ENCODE measurements at places on chromosomes 12 and 14.
A peak's percentile ranks its signal among the peaks of the same experiment; 100 is the strongest.

DNA sequence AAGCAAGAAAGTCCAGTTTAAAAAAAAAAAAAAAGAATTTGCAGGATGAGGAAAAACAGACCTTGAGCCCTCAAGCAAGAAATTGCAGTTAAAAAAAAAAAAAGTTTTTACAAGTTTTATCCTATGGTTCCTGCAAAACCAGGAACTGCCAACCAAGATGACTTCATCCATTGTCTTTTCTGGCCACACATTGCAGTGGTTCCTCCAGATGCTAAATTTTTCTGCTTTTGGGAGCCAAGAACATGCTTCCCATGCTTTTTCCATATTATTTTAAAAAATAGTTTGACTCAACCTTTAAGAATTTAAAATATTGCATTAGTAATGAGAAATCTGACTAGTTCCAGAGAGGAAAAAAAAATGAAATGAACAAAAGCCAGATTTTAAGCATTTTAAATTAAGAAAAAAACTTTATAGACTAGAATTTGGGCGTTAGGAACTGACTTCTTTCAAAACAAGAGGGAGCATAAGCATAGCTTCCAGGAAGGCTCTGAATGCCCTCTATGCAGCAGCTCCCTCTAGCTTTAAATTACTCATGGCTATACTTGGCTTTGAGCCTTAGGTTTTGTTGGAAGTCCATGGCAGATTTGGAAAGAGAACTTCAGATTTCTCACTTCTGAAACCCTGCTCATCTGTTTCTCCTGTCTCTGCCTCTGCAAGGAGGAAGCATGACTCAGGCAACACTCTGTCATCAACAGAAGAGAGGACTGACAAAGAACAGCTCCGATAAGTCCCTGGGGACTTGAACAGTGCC, 124.5 kb downstream of the GPR65 start:
- no peak for DNase-seq

GRCh38 chr12:98296462-98297079, 218.8 kb upstream of the TMPO start:
- no peak for DNase-seq

GRCh38 chr12:53332744-53333143, 3.4 kb downstream of the SP7 start:
- DNase-seq = no peak

DNA sequence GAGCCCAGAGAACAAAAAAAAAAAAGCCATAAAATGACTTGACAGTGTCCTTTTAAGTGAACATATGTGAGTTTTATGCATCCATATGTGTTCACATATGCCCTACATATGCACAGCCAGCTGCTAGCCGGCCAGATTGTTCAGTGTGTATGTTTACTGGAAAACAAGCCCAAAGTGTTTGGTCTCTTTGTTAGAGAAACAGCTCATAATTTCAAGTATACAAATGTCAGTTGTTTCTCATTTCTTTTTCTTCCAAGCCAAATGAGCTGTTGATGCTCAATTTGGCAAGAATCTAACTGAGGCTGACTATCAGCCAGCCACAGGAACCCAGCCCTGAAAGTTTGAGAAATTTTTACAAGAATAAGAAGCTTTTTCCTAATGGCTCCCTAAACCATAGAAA, 60.8 kb upstream of the TSPAN8 start:
- DNase-seq = no peak

GRCh38 chr12:46222636-46223035, 46.2 kb downstream of the SLC38A1 start:
- no peak for DNase-seq

DNA sequence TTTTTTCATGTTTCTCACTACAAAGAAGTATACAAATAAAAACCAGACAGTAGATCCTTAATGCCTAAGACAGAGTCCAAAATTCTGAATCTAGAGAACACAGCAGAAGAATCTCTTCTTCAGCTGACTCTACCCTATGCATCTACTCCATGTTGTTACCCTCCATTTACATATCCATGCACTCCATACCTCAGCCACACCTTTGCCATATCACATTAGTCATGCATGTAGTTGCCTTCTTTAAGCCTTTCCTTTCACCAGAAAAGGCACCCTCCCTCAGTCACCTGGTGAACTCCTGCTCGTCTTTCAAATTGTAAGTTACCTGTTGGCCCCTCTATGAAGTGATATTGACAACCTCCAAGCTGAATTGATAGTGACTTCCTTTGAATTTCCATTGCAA, 271.2 kb upstream of the FAR2 start:
- no peak for DNase-seq

DNA sequence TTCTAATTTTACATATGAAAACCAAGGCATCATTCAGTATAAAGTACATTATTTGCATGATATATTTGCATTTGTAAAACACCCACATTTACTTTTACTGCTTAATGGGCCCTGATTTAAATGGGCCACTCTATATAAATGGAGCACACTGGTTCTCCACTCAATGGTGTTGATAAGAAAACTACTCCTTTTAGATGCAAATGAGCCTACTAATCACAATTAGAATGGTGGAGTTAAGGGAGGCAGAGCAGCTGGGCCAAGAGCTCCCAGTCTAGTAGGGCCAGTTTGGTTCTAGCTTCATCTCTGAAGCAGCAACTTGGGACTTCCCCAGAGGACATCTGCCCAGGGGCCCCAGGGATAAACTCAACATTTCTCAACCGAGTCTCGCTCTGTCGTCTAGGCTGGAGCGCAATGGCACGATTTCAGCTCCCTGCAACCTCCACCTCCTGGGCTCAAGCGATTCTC, 120.7 kb downstream of the FOXN3 start:
- DNase-seq = no peak

GRCh38 chr12:97306147-97306546, 156.5 kb upstream of the RMST start:
- DNase-seq = no peak

DNA sequence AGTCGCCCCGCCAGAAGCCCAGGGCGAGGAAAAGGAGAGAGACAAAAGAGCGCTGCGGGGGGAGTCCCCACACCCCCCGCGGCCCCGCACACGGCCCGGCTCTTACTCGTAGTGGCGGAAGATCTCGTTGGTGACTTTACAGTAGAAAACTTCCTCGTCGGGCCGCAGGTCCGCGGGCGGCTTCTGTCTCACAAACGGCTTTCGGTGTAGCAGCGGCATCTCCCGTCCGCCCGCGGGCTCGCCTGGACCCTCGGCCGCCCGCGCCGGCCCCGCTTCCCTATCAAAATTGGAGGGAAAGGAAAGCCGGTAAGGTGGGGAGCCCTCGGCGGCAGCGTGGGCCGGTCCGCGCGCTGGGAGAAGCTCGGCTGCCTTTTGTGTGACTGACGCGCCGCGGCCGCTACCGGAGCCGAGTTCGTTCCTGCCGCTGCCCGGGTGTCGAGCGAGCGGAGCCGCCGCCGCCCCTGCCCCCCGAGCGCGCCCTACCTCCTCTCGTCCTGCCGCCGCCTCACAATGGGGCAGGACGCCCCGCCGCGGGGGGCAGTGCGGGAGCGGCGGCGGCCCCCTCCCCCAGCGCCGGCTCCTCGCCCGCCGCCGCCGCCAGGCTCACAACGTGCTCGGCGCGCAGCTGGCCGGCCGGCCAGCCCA, 652 bp downstream of the BAZ1A start:
- DNase-seq = peak; percentile 32

GRCh38 chr12:53476769-53477209, 22.5 kb downstream of the MAP3K12 start:
- peak; percentile 69 for DNase-seq

- DNase-seq = no peak
Measured at GRCh38 chr14:105356927-105357326, 41.4 kb upstream of the TEX22 start.

DNA sequence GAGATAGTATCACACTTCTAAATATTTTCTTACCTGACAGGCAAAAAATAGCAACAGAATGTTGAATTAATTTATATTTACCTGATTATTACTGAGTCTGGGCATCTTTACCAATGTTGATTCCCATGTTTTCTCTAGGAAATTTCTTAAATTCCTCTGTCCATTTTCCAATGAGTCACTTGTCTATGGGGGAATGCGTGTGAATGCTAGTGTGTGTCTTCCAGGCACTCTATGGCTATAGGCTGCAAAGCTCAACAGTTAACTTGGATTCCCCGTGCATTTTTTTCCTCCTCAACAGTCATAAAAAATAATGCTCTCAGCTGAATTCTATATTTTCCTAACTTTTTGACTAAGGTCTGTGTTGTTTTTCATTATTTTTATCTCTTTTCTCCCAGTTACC, 1385.8 kb upstream of the FLRT2 start:
- no peak for DNase-seq

GRCh38 chr12:388541-389141, 479 bp downstream of the KDM5A start:
- peak; percentile 34 for DNase-seq

- no peak for DNase-seq
Measured at GRCh38 chr12:57807285-57807684, 11.2 kb downstream of the AVIL start.

DNA sequence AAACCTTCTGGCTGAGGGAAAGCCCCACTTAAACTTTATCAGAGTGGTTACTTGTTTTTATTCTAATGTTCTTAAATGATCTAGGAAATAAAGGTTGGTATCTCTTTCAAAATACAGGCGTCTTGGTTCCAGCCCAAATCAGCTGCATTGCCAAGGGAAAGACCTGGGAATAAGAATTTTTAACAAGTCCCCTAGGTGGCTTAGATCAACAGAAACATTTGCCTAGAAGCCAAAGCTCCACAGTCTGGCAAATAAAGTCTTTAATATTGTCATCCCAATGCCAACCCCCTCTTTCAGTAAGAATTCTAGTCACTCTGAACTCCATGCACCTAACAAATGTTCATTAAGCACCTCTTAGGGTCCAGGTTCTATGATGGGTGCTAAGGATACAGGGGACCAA, 66.8 kb downstream of the ARL6IP4 start:
- DNase-seq = no peak

DNA sequence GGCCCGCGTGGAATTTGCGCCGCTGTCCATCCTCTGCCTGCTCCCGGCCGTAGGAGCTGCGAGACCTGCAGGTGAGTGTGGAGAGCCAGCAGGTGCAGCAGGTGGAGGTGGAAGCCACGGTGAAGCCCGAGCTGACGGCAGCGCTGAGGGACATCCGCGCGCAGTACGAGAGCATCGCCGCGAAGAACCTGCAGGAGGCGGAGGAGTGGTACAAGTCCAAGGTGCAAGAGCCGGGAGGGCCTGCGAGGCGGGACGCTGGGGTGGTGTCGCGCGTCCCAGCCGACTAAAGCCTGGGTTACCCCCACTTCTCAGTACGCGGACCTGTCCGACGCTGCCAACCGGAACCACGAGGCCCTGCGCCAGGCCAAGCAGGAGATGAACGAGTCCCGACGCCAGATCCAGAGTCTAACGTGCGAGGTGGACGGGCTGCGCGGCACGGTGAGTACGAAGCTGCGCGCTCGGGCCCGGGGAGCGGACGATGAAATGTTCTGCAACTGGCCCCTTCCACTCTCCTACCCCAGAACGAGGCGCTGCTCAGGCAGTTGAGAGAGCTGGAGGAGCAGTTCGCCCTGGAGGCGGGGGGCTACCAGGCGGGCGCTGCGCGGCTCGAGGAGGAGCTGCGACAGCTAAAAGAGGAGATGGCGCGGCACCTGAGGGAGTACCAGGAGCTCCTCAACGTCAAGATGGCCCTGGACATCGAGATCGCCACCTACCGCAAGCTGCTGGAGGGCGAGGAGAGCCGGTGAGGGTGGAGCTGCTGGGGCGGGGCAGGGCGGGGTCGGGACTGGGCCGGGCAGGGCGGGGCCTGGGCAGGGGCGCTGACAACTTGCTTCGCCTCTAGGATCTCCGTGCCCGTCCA, 2.1 kb downstream of the PRPH start:
- peak; percentile 65 for DNase-seq

DNA sequence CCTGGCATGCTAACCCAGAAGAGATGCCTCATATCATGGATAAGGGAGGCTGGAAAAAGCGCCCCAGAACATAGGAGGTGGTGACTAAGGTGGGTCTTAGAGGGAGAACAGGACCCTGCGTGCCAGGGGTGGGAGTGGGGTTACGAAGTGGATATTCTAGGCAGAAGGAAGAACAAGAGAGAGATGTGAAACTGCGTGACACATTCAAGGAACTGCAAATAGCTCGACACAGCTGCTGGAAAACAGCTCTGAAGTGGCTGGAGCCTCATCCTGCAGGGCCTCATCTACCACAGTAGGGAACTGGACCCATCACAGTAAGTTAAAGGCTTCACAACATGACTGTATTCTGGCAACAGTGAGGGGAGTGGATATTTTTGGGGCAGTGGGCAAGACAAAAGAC, 61.1 kb downstream of the RNF34 start:
- no peak for DNase-seq

DNA sequence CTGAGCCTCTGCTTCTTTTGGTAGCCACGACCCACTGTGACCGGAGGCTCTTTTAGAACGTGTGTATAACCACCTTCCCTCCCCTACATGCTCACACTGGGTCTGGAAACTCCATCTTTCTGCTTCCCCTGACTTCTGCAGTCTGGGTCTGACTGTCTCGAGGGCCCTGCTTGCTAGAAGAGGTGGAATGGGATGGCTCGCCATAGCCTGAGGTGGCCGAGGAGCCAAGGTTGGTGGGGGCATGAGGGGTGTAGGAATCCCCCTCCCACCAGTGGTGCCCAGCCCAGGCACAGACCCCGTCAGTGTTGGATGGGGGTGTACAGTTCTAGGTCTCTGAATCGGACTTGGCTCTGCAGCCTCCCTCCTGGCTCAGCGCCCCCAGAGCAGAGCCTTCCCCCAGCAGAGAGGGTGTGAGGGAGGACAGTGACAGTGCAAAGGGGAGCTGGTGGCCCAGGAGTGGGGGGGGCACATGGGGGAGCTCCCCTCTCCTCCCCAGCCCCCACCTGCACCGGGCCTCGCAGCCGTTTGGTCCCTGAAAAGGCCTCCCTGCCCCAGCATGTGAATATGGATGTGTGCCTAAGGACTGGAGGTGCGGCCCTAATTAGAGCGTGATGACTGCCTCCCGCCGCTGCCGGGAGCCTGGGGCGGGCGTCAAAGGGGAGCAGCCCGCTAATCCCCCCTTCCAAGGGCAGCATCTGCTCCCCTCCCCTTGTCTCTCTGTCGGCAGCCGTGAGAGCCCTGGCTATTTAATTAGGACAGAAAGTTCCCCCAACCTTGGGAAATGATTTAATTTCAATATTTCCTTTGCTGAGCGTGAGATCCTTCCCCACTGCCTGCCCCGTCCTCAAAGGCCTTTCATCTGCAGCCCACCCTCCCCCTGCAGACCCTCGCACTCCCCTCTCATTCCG, 196.2 kb upstream of the C14orf180 start:
- no peak for DNase-seq

GRCh38 chr14:93086441-93087055, 29.2 kb downstream of the ITPK1 start:
- DNase-seq = no peak

- no peak for DNase-seq
Measured at GRCh38 chr12:60451457-60451856, 855.6 kb downstream of the SLC16A7 start.

GRCh38 chr12:62604871-62605270, 138.2 kb downstream of the MON2 start:
- peak; percentile 43 for DNase-seq

GRCh38 chr14:59075506-59075905, 113.0 kb upstream of the DAAM1 start:
- DNase-seq = no peak

DNA sequence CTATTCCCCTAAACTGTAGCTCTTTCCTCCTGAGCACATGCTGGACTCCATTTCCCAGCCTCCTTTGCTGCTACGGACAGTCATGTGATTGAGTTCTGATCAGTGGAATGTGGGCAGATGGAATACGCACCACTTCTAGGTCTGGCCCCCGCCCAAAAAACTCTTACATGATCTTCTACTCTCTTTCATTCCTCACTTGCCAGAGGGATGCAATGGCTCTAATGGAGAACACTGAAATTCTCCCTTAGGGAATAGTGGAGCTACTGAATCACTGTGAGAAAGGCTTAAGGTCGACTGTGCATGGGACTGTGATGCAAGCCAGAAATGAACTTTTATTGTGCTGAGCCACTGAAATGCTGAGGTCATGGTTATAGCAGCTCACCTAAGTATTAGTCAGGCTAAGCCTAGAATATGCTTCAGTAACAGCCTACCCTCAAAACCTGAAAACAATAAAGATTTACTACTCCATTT, 13.0 kb upstream of the TMED2 start:
- DNase-seq = peak; percentile 18
